T47D (cell line): ENCODE measurements at places on chromosomes 6 and 20.
A peak's percentile ranks its signal among the peaks of the same experiment; 100 is the strongest.

GRCh38 chr20:59932616-59933295 is 681 bp downstream of the SYCP2 start:
- DNase-seq: peak; percentile 55

GRCh38 chr6:155219858-155220301 is 43.9 kb upstream of the CLDN20 start:
- no peak for DNase-seq

GRCh38 chr6:30238178-30238795 is 25.1 kb upstream of the TRIM26 start:
- DNase-seq: peak; percentile 72

DNA sequence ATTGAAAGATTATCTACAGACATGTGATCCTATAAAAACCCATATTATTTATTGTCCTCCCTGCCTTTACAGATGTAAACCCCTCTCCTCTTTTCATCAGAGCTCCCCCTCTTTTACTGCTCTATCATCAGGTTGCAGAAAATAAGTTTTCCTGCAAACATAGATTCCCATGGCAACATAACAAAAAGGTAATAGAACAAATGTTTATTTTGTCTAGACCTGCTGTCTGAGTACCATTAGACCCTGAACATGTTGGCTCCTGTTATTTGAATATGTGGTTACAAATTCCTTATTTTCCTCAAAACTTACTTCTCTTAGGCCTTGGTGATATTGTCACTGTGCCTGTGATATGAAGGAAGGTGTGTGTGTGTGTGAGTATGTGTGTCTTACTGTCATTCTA is 11.5 kb downstream of the MAPK14 start:
- no peak for DNase-seq

DNA sequence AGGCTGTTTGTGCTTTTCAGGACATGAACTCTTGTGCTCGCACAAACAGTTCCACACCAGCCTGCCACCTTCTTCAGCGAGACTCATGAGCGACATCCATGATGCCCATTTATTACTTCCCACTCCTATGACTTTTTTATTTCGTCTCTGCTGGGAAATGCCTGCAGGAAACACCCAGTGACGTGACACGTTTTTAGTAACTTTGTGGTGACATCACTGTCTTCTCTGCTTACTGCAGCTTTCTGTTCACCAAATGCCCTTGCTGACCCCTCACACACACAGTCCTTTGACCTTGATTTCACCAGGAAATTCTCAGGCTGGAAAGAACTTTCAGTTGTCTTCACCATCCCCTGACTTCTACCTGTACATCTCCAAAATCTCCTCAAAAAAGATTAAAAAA is 8.9 kb downstream of the TRIM40 start:
- no peak for DNase-seq

- no peak for DNase-seq
These were observed 123.3 kb upstream of the SLC2A12 start for GRCh38 chr6:134175532-134176263.

DNA sequence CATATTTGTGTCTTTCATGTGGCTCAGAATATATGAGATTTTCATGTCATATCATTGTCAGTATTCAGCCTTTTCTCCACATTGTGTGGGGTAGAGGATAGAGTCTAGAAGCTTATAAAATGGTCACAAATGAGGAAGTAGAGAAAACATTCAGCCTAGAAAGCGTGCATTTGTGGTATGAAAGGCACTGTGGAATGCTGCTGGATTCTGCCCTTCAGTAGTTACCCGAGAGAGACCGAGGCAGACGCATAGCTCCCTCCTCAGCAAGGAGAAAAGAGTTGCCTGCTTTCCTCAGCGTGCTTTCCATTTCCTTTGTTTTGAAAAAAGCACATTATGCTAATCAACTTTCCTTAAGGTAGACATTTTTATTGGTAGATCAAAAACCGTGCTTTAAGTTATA is 28.7 kb downstream of the MYB start:
- DNase-seq: no peak

- DNase-seq: no peak
These were observed 450.2 kb downstream of the CDC5L start for GRCh38 chr6:44837741-44838140.

GRCh38 chr6:46674410-46674809 is 13.3 kb upstream of the TDRD6 start:
- DNase-seq: no peak

DNA sequence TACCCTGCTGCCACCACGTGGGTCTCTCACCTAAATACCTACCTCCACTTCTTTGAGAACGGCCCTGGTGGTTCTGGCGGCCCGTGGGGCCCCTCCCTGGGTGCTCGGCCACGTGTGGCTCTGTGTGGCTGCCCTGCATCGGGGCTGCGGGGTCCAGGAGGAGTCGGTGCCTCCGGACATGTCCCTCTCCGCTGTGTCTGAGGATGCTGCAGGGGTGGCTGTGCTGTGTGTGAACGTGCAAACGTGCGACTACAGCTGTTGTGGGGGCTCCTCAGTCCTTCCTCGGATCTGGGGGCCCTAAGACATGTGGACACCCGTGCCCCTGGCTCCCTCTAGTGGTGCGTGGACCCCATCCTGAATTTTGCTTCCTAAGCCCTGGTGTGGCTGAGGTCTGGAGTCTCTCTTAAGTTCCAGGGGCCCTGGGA is 691.8 kb downstream of the QKI start:
- DNase-seq: peak; percentile 29

DNA sequence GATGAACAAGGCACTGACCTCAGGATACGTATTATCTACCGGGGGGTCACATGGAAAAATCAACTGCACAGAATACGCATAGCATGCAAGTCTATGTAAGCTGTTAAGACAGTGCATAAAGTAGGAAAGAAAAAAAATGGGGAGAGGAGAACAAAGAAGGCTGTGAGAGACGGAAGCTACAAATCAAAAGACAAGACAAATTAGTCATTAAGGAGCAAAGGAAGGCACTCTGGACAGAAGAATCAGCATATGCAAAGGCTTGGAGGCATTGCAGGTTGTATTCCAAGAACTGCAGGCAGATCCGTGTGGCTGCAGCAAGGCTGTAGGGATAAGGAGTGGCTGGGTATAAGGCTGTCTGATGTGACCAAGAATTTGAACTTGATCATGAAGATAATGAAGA is 89.0 kb downstream of the NRSN1 start:
- no peak for DNase-seq

GRCh38 chr6:11538819-11539468 is 1.4 kb downstream of the TMEM170B start:
- DNase-seq: no peak

DNA sequence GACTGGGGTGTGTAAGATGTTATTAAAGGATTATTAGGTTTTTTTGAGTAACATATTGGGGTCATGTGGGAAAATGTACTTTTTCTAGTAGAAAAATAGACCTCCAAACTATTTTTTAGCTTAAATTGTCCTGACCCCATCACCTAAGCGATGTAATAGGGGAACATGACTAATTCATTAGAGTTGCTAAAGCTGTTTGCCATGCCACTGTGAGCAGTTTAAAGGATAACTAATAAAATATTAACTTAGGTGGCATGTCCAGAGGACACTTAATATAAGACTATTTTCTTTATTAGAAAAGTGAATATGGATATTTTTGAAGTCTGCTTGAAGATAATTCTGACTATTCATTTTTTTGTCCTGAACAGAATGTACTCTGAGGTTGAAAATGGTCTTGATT is 545.9 kb upstream of the BTBD3 start:
- DNase-seq: no peak

- peak; percentile 65 for DNase-seq
These were observed 55.2 kb upstream of the ADGRF1 start for GRCh38 chr6:47097092-47097945.

- no peak for DNase-seq
These were observed 415.6 kb downstream of the GJA1 start for GRCh38 chr6:121851056-121851455.

- no peak for DNase-seq
These were observed 19.9 kb downstream of the ZNF451 start for GRCh38 chr6:57109880-57110279.

DNA sequence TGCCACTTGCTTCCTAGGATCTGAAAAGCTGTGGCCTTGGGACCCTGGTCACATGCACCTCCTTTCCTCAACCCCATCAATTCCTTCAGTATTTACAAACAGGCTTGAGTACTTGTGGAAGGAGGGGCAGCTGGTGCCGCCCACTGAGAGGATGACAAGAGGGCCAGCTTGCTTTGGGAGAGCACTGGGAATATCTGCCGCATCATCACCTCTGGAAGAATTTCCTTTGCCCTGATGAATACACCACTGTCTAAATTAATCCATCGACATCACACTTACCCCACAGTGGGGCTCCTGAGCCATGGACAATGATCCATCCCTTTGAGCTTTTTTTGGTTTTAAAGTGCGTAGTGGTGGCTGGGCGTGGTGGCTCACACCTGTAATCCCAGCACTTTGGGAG is 25.9 kb downstream of the TBC1D20 start:
- DNase-seq: no peak

- no peak for DNase-seq
These were observed 223.0 kb downstream of the NFATC2 start for GRCh38 chr20:51319522-51319921.

GRCh38 chr20:15146948-15147347 is 809.5 kb upstream of the FLRT3 start:
- DNase-seq: no peak

- peak; percentile 61 for DNase-seq
These were observed 8.8 kb upstream of the MOG start for GRCh38 chr6:29647927-29648642.

DNA sequence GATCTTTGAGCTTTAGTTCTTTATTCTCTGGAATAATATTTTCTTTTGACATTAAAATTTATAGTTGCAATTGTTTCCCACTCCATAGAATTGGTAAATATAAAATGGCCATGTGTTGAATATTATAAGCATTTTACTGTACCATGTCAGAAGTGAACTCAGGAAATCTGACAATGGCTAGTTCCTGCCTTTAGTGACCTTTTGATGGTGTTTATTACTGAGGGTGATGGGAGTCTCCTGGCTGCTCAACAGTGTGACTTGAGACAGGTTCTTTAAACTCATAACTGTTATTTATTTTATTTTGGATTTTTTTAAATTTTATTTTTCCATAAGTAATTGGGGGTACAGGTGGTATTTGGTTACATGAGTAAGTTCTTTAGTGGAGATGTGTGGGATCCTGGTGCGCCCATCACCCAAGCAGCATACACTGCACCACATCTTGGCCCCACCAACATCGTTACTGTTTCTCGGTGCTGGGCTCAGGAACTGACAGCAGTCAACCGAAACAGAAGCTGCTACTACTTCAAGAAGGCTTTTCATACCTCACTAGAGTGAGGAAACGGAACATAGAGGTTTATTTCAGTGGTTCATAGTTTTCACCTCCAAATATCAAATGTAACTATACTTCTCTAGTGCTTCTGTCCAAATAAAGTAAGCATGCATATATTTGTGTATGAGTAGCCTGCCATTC is 90.4 kb downstream of the PLEKHG1 start:
- DNase-seq: no peak

DNA sequence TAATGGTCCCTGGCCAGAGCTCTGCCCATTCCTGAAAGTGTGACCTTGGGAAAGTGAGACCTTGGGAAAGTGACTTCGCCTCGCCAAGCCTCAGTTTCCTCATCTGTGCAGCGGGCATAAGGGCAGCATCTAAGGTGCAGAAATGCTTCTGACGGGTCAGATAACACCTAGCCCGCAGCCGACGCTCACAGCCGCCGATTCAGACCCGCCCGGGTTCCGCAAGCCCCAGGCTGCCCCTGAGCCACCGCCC is 486 bp downstream of the FKBP1A start:
- no peak for DNase-seq

- no peak for DNase-seq
These were observed 101.9 kb downstream of the VEGFA start for GRCh38 chr6:43871933-43872332.

DNA sequence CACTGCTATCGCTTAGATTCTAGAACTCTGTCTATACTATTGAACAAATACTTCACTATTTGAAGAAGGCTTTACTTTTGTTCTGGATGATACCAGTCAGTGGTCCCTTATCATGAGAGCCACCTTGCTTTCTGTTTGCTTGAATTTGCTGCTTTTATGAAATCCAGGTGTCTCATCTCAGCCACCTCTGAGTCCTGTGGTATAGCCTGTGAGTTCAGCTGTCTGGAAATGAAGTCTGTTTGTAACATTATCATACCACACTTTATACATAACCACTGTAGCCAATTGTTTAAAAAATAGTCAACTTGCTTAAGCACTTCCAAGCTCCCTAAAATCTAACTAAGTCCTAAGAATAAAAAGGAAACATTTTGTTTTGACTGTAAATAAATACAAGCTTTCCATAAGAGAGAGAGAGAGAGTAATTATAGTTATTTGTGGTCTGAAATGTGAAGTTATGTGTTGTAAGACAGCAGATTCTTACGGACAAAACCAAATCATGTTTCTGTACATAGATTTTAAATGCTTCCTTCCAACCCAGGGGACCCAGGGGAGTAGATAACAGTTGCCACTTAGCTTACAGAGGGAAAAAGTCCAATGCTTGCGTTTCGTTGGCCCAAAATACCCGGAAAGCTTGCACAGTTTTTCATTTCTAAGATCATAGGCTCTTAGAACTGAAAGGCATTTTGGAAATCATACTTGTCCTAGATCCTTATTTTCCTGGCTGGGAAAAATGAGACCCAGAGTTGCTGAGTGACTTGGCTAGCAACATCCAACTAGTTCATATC is 1107.8 kb upstream of the FLRT3 start:
- DNase-seq: no peak

DNA sequence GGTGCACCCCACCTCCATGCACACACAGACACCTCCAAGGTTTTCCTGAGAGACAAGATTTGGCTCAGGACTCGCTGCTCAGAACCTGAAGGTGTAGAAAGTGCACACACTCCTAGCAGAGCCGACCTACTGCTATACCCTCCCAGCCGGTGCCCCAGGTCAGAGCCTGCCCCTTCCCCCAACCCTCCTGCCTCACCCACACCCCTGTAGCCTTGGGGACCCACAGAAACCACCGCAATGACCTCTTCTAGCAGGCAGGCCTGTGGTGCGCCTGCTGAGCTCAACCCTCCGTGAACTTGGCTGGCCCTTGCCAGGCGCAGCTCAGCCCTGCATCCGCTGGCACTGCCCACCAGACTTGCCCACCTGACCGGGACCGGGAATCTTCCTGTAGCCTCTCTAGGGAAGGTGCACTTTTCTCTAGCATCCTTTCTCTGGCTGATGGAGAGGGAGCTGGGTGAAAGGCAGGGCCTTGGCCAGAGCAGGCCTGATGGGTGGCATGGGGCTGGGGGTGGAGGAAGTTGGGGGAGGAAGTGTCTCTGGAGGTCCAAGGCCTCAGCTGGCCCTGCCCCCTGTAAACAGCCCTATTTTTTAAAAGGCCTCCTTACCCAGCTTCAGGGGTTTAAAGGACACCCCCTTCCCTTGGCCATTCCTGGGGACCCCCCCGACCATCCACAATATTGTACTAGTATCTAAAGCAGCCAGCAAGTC is 36.9 kb upstream of the SLCO4A1 start:
- DNase-seq: no peak

GRCh38 chr20:5551621-5552020 is 198.6 kb upstream of the SHLD1 start:
- no peak for DNase-seq

DNA sequence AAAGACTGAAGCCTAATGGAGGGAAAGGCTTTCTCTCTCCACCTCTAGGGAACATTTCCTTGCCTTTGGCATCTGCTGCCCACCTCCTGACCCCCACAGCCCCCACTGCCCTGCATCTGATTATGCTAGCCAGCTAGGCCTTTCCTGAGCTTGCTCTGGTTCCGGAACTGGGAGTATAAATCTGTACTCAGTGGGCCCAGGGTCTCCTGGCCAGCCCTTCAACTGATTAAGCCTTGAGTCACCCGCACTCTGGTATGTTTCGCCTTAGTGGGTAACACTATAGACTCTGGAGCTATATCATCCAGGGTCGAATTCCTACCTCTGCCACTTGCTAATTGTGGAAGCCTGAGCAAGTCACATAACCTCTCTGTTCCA is 45.6 kb upstream of the RIPOR2 start:
- DNase-seq: no peak

GRCh38 chr6:126034656-126035055 is 48.3 kb downstream of the TRMT11 start:
- DNase-seq: no peak
